NCI-H1694 treated with DMSO at 0.1 percent for 48 hours (cell line): ENCODE measurements at places on chromosomes 3 and 15.

DNA sequence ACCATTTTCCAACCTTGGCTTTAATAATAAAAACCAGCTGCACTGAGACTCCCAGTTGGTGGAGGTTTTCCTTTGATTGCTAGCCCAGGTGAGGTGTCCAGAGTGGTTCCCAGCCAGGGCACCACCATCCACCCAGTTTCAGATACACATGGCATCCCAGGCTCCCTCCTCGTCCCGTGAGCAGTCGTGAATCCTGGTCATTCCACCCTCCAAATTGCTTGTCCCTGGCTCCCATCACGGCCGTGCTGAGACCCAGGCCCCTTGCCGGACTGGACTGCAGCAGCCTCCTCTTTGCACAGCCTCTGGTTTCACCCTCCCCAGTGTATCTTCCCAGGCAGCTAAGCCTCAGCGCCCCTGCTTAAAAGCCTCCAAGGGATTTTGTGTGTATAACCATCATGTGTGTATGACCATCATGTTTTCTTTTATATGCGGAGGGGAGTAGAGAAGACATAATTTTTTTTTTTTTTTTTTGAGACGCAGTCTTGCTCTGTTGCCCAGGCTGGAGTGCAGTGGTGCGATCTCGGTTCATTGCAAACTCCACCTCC lies 106.3 kb downstream of the ETFA start:
- no peak for DNase-seq

GRCh38 chr3:45170096-45170495 lies 23.9 kb upstream of the CDCP1 start:
- no peak for DNase-seq

DNA sequence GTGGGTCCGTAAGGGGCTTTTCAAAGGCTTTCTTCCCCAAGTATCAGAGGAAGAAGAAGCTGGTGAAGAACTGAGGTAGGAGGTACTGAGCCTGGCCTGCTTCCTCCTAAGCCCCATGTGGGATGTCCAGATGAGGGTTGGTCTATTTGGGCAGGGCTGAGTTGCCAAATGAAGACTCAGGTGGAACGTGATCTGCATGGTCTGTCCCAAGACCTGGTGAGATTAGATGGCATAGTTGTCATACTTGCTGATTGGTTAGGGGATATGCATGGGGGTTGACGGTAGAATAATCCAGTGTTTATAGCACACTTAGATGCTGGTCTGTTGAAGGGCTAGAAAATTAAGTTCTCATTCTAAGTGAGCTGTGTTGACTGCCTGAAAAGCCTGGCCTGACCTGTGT lies 36.3 kb upstream of the BSN start:
- no peak for DNase-seq

DNA sequence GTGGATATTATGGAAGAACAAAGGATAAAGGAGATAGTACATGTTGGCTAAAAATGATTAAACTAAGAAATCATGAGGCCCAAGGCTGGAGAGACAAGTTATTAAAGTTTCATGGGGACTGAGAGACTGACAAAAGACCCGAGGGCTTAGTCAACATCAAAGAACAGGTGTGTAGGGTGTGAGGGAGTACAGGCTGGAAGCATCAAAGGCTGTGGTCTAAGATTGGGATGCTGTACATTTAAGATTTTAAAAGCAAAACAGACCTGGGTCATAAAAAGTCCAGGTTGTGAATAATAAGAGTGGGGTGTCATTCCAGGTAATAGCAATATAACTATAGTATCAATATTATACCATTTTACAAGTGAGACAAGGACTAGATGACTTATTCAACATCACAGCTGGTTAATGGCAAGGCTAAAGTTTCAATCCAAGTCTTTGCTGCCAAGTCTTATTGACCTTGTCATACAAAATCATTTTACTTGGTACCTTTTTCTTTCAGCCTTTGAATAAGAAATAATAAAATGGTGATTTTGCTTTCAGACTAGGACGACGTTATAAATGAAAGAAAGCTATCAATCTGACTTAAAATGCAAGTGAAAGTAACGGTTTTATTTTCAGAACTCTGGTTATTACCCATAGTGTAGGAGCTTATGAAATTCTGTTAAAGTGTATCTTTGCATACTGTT lies 211.6 kb downstream of the TNIK start:
- DNase-seq = no peak

DNA sequence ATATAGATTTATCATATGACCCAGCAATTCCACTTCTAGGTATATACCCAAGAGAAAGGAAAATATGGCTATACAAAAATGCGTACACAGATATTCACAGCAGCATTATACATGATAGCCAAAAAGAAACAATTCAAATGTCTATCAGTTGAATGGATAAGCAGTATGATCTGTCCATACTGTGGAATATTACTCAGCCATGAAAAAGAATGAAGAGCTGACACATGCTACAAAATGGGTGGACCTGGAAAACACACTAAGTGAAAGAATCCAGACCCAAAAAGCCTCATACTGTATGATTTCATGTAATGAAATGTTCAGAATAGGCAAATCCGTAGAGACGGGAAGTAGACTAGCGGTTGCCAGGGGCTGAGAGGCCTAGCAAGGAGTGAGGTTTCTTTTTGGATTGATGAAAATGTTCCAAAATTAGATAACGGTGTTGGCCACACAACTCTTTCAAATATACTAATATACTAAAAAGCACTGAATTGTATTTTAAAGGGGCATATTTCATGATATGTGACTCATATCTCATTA lies 33.4 kb downstream of the FGD5 start:
- no peak for DNase-seq

DNA sequence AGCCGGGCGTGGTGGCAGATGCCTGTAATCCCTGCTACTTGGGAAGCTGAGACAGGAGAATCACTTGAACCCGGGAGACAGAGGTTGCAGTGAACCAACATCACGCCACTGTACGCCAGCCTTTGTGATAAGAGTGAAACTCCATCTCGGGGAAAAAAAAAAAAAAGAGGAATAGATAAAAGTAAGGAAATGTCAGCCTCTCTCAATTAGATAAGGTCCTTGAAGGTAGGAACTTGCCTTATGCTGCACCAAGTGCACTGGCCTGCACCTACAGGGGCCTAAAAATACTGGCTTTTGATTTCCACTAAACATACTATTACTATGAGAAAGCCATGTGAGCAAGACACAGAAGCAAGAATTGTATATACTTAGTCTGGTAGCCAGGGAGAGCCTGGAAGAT lies 7.1 kb downstream of the RAF1 start:
- no peak for DNase-seq

DNA sequence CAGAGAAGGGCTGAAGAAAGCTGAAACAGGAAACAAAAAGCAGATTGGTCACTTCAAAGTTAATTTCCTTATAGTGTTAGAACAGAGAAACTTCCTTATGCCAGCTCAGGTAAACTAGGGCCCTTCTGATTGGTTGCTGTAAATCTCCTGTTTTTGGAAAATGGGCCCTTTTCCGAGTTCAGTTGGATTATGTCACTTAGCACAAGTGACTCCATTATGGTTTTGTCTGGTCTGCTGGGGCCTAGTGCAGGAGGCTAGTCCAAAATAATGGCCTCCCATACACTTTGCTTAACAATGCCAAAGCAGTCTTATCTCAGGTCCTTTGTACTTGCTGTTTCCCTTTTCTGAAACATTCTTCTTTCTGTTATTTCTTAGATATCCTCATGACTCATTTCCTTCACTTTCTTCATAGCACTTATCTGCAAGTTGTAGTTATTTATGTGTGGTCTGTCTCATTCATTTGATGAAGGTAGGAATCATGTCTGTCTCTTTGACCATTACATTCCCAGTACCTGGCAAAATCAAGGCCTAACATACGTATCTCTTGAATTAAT lies 7.7 kb upstream of the DCP1A start:
- DNase-seq = no peak

- DNase-seq = no peak
These were observed 73.1 kb upstream of the LRTM1 start for GRCh38 chr3:55000953-55001352.

GRCh38 chr3:190911382-190911781 lies 48.9 kb upstream of the GMNC start:
- no peak for DNase-seq

DNA sequence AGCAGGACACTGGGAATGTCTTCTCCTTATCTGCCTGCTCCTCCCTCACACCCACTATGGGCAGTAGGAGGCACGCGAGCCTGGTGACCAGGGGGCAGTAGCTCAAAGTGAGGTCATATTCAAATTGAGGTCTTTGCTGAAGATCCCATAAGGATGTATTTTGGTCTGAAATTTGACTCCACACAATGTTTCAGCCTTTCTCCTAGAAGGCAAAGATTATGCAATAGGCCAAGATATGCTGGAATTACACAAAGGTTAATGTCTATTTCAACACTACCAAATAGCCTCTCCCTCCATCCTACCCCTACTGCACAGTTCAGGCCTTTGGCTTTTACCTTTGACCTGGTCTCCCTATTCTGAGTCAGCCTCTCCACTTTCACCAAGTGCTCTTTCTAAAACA lies 203.0 kb downstream of the TIGIT start:
- no peak for DNase-seq

GRCh38 chr3:108131475-108132134 lies 40.8 kb upstream of the CD47 start:
- DNase-seq = no peak

DNA sequence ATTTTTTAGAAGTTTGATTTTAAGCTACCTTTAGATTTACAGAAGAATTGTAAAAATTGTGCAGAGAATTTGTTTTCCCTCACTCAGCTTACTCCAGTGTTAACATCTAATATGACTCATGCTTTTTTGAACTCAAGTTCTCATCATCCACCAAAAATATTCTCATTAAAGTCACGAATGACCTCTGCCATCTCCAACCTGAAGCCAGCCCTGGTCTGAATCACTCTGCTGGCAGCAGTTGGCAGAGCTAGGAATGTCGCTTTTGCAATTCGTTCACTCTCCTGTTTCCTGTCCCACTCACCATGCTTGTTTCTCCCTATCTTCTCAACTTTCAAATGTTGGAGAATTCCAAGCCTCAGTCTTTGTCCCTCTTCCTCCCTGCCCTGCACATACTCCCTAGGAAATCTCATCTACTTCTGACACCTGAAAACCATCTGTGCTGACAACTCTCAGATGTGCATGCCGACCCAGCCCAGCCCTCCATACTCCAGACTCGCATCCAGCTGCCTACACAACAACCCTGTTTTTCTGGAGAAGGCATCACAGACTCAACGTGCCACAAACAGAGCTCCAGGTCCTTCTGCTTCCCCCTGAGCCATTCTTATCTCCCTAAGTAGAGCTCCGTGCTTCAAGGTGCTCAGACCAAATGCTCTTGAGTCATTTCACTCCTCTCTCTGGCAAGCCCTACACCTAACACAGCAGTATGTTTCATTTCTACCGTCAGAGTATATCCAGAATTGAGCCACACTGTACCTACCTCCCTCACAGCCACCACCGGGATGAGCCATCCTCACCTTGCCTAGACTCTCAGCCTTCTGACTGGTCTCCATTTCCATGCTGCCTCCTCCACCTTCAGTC lies 24.9 kb downstream of the PRR23E start:
- DNase-seq = no peak

GRCh38 chr3:79534727-79535126 lies 233.1 kb downstream of the ROBO1 start:
- DNase-seq = no peak

GRCh38 chr3:141860086-141860669 lies 16.3 kb upstream of the ATP1B3 start:
- DNase-seq = no peak

GRCh38 chr3:35320646-35321407 lies 318.5 kb upstream of the ARPP21 start:
- DNase-seq = no peak

DNA sequence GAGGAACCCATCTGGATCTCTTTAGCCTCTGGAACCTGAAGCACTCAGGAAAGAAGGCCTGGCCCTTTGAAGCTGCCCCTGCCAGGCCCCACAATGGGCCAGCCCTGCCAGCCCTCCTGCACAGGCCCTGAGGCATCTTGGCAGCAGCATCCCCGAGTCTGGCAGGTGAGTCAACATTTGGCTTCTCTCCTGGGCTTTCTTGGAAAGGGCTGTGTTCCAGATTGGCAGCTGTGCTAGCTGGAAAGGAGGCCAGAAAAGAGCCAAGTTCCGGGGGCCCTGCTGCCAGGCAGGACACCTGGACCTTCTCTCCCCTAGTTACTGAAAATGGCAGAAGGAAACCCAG lies 187.2 kb downstream of the SHQ1 start:
- DNase-seq = peak; percentile 34

DNA sequence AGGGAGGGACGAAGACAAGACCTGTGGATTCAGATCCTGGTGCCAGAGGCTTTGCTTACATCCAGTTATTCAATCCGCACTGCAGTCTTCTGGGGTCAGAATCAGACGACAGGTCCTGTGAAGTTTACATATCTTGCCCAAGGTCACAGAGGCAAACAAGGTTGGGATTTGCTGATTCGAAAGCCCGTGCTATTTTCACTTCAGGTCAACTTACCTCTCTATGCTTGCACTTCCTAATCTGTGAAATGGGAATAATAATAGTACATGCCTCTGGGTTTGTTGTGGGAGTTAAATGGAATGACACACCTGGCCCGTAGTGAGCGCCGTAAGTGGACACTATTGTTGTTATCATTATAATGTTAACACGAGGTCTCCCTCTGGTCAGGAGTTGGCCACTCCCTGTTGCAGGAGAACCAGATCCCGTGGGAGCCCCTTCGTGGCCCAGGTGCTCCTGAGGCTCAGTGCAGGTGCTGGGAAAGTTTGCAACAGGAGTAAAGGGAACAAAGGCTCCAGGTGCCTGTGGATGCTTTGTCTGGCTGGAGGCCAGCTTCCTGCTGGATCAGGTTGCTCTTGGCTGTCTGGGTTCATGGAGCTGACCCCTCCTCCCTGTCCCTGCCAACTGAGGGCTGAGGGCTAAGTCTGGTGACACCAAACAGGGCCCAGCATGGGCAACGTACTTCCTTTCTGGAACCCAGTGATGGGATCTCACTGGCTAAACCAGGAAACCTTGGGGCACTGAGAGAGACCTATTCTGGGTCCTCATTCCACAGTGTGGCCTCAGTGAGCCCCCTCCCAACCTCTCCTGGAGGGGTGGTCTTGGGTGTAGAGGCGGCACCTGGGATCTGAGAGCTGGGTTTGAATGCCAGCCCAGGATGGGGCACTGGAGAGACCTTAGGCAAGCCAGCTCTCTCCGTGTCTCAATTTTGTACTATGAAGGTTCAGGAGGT lies 40.1 kb upstream of the SEMA4B start:
- no peak for DNase-seq

- DNase-seq = no peak
These were observed 29.4 kb upstream of the GUCA1C start for GRCh38 chr3:108983051-108983450.

DNA sequence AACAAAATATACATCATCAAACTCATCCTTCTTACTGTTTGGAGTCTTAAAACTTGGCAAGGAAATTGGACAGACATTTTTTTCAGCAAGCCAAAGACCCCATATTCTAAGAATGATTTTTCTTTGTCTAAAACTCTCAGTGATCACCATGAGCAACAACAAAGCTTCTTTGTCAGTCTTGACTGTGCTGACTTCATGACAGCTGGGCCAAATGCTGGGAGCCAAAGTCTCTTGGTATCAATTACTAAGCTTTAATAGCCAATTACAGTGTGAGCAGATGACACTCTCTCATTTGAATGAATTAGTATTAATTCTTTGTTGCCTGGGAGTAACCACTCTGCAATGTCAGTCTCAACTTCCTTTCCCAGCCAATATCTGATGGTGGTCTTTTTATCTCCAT lies 48.1 kb upstream of the GK5 start:
- no peak for DNase-seq
